ENCODE measurements at places on chromosomes 2 and 18.

DNA sequence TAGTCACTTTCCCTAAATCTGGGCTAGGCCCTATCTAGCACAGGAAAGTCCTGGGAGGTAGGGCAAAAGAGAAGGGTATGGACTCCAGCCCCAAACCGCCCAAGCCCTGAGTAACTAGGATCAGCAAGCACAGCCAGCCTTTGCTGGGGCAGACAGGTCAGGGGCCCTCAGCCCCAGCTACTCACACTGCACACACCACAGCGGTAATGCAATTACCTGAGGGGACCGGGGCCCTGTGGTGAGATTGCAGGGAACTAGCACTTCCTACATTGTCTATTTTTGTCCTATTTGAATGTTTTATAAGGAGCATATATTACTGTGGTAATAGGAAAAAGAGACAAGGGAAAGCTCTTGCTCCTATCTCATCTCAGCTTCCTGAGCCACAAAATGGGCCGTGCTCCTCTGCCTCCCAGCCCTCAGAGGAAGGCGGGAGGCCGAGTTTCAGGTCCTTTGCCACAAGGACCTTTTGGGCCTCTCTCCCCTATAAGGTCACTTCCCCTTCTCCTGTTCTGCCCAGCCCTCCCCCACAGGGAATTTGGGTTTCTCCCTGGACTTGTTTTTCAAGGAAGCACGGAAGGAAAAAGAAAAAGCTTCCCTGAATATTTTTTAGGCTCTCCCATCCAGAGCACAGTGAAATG lies 20.5 kb downstream of the RAB11FIP5 start:
- no peak for DNase-seq

DNA sequence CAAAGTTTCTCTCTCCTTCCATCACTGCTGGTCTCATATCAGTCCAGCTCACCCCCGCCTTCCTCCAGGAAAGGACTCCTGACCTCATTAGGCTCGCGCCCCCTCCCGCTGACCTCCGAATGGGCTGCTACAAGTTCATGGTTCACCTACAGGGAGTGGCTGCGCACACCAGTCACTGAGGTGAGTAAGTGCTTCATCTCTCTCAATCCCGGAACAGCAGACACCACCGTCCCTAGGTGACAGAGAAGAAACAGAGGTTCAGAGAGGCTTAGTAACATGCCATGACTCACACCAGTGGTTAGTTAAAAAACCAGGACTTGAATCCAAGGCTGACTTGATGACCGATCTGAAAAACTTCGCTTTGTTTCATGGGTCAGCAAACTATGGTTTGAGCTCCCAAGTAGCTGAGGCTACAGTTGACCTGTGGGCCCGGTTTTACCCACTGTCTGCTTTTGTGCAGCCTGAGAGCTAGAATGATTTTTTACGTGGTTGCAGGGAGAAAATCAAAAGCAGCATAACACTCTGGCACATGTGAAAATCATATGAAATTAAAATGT lies 42.0 kb downstream of the ZFP36L2 start:
- DNase-seq: peak; percentile 74

DNA sequence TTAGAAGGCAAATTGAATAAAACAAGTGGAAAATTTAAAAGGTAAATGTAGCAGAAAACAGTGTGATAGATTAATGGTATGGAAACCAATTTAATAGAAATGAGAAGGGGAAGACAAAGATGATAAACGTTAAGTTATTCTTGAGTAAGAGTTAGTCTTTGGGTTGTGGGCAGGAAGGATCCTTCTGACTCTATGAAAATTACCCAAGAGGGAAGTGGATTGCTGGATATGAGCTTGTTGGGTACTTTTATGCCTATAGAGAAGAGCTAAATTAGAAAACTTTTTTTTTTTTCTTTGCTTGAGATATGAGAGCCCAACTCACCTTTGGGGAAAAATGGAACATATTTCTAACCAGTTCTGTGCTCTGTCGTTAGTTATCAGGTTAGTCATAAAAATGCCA lies 144.0 kb downstream of the LDLRAD4 start:
- no peak for DNase-seq

DNA sequence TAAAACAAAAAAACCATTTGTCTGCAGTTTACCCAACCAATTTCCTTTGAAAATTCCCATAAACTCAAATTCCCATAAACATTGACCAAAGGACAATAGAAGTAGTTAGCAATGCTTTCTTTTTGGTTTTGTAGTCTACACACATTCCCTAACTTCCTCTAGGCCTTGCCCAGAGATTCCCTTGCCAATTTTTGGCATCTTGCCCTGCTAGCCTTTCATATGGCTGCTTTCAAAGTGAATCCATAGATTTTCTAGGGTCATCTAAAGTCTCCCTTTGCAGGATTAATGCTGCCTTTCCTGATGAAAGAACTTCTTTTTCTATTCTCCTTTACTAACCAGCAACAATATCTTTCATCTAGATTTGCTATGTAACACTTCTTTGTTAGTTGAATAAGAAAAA lies 33.4 kb downstream of the THSD7B start:
- no peak for DNase-seq

- peak; percentile 86 for DNase-seq
These were observed 69.4 kb upstream of the REV1 start for GRCh38 chr2:99559075-99559662.

DNA sequence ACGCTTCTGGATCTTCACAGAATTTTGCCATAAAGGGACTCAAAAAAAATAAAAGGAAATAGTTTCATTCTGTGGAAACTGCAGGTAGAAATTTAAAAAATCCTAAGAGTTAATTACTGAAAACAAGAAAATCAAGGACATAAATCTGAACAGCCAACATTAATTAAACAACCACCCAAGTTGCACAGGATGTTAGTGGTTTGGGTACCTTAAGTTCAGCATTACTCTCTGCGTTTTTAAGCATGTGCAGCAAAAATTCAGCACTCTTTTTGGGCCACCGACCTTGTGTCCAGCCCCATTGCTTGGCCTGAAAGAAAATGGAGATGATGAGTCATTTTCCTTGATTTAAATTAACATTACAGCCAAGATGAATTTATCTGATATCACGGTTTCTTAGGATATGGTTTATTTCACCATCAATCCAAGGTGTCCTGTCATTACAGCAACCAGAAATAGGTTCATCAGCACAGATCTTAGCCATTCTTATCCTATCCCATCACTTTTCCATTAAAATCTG lies 3.3 kb upstream of the C18orf32 start:
- DNase-seq: no peak

GRCh38 chr2:60961457-60961856 lies 56.1 kb upstream of the PEX13 start:
- DNase-seq: no peak

DNA sequence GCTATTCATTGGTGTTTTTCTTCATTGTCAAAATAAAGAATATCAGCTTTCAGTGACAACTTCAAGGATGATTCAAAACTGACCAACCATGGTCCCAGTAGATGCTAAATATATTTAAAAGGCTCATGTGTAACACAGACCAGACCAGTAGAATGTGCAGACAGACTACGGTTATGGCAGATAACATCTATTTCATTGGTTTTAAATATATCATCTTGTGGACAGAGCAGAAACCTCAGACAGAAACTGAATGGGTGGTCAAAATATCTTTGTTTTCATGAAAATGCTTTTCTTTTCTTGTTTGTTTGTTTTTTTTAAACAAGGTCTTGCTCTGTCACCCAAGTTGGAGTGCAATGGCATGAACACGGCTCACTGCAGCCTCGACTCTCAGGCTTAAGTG lies 107.4 kb upstream of the CREB1 start:
- no peak for DNase-seq

GRCh38 chr2:189318761-189319160 lies 122.5 kb upstream of the WDR75 start:
- DNase-seq: no peak

GRCh38 chr2:214004463-214004862 lies 406.4 kb upstream of the VWC2L start:
- DNase-seq: no peak

DNA sequence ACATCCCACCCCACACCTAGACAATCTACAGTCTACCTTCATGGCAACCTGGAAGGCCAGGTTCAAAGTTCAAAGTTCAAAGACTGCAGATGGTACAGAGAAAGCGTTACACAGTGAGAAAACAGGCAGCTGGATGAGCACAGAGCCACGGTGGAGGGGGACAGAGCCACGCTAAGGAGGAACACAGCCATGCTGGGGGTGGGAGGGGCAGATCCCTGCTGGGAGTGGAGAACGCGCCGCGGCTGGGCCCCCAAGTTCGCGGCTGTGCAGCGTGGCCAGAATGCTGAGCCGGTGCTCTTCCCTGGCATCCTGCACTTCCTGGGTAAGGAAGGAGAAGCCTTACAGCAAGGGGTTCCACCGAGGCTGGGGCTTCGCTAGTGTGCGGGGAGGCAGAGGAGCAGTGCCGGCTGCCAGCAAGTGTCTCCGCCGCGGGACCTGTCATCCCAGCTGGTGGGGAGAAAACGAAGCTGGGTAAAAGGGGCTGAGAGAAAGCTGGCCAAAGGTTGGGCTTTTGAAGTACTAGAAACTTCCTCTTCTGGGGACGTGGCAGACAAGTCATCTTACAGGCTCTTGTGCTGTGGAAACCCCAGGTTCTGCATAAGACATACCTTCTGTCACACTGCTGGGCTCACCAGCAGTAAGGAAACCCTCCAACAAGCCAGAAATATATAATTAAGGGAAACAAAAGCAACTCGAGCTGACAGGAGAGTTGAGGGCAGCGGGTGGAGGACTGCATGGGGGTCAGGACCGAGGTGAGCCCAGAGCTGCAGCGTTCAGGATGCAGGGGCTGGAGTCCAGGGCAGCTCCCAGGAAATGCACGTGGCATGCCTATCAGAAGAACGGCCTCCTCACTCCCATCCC lies 115.5 kb downstream of the HDAC4 start:
- DNase-seq: peak; percentile 42

DNA sequence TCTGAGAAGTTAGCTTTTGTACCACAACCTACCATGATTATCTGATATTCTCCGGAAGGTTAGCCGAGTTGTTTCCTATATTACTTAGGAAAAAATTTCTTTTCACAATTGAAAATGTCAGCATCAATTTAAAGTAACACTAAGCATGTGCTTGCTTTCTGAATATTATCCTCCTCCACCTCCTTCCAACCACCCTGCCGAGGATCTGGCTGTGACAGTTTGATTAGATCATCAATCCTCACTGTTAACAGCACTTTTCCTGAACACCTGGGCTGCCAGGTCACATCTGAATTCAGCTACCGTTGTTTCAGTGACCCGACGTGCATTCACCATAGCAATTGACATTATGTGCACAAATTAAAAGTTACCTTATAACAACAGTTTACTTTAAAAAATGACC lies 207.0 kb downstream of the ZNF407 start:
- DNase-seq: no peak

GRCh38 chr2:82998781-82999180 lies 1460.3 kb downstream of the SUCLG1 start:
- no peak for DNase-seq

All from K562 (cell line).